ENCODE measurements at places on chromosomes 4 and X.

- no peak for DNase-seq
Measured at GRCh38 chr4:100635899-100636298, 118.1 kb upstream of the EMCN start.

DNA sequence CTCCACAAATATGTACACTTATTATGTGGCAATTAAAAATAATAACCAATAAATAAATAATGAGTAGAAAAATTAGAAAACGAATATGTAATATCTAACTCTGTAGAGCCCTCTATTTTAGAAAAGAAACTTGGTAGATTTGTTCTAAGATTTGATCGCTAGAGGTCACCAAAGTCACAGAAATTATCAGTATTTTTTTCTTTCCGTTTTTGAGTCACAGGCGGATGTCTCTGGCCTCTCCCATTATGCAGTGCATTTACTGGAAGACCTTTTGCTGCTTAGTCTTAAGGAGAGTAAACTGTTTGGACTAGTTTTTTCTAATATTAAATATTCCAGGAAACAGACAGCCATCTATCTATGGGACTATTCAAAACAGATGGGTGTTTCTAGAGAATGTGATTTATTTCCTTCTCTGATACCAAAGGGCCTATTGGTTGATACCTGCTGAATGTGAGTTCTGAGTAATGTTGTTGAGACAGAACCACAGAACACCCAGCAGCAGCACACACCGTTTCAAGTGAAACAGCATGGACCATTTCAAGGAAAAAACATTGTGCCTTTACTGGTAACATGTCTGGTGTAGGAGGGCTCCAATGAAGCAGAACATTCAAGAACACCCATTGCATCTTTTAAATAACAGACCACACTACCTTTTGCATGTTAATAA is 34.0 kb upstream of the GYPA start:
- peak; percentile 0 for DNase-seq

- DNase-seq, result no peak
Measured at GRCh38 chr4:111992351-111993168, 152.7 kb upstream of the FAM241A start.

GRCh38 chr4:118398226-118399090 is 45.7 kb upstream of the PRSS12 start:
- DNase-seq, result no peak

GRCh38 chrX:1307626-1308340 is 28.8 kb upstream of the IL3RA start:
- no peak for DNase-seq

GRCh38 chrX:47129157-47129898 is 15.2 kb downstream of the NDUFB11 start:
- DNase-seq, result peak; percentile 88

DNA sequence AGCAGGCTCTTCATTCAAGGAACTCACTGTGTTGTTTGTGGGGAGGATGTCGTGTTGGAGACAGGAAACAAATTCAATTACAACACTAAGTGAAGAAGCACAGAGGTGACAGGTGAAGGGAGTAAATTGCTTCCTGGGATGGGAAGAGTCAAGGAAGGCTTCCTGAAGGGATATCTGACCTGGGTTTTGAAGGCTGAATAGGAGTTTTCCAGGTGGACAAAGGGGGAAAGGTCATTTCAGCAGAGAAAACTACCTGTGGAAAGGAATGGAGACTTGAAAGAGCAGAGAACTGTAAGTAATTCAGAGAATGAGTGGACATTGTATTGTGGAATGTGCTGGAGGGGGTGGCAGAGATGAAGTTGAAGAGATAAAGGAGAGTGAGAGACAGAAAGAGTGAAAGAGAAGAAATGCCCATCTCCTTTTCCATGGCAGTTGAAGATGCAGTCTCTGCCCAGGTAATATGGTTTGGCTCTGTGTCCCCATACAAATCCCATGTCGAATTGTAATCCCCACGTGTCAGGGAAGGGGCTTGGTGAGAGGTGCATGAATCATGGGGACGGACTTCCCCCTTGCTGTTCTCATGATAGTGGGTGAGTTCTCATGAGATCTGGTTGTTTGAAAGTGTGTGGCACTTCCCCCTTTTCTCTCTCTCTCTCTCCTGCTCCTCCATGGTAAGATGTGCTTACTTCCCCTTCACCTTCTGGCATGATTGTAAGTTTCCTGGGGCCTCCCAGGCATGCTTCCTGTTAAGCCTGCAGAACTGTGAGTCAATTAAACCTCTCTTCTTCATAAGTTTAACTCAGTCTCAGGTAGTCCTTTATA is 205.7 kb upstream of the BCOR start:
- DNase-seq, result no peak

- DNase-seq, result peak; percentile 49
Measured at GRCh38 chrX:84188320-84188834, 378 bp upstream of the RPS6KA6 start.

GRCh38 chr4:80495865-80496264 is 160.3 kb downstream of the CFAP299 start:
- DNase-seq, result no peak

DNA sequence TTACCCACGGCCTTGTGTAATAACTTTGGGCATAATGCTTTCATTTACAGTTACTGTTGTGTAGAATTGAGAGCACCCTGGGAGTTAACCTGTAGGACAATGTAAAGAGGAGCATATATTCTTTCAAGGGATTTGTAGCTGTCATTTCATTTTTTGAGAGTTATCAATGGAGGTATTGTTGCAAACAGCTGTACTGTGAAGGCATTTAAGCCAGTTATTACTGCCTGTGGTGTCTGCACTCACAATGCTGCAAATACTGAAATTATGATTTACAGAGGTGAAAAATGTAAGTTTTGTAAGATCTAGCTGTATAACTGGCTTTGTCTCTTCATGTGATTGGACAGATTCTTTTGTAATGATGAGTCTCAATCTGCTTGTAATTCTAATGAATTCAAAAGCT is 131.5 kb upstream of the FAT1 start:
- DNase-seq, result no peak

DNA sequence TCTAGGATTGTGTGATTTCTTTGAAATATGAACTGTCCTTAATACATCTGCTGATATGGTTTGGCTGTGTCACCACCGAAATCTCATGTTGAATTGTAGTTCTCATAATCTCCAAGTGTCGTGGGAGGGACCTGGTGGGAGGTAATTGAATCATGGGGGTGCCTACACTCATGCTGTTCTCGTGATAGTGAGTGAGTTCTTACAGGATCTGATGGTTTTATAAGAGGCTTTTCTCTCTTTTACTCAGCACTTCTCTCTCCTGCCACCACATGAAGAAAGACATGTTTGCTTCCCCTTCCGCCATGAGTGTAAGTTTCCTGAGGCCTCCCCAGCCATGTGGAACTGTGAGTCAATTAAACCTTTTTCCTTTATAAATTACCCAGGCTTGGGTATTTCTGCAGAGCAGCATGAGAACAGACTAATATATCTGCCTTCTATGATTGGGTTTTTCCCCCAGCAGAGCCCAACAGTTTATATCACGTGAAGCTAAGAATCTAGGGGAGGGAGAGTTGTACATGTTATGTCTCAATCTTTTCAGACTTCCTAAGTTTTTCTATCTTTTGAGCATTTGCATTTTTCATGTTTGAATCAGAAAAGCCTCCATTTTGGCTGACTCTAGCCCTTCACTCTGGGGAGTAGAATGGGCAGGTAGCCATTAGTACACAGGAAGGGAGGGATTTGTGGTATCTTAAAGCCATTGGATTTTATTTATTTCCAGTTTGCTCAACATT is 58.9 kb downstream of the PLAC1 start:
- DNase-seq, result no peak

- no peak for DNase-seq
Measured at GRCh38 chr4:69881173-69881773, 21.3 kb upstream of the SULT1E1 start.

- DNase-seq, result no peak
Measured at GRCh38 chrX:54794795-54795194, 3.3 kb downstream of the ITIH6 start.

DNA sequence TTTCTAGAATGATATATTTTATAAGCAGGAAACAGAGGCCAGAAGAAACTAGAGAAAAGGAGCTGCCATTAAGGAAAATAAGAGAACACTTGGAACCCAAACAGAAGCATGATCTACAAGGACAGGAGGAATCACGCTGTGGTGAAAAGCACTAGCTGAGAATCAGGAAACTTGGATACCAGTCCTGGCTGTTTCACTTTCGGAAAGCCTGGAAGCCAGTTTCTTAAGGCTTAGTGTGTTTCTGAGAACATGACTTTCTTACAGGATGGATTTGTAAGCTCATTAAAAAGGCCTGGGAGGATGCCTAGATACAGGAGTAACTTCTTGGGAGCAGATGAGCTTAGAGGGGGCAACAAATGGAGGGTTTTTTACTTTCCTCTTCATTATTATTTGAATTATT is 36.9 kb downstream of the TLL1 start:
- no peak for DNase-seq

GRCh38 chr4:145481164-145481941 is at the start of gene SMAD1:
SMAD1 (plus strand) TSS chr4:145481853; CDS start chr4:145514614, 32,761 bp downstream.
- DNase-seq, result no peak

DNA sequence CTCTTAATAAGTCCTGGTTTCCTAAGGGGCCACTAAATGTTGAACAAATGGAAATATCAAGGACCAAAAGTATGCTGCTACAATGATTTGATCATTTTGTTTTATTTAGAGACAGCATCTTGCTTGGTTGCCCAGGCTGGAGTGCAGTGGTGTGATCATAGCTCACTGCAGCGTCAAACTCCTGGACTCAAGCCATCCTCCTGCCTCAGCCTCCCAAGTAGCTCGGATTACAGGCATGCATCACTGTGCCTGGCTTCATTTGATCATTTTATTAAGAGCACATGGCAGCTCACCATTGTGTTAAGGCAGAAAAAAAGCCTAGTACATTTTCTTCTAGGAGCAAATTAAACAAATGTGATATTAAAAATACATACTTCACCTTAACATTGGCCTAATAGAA is 52.7 kb downstream of the DCLK2 start:
- DNase-seq, result no peak

- no peak for DNase-seq
Measured at GRCh38 chrX:39165185-39165584, 363.9 kb downstream of the MID1IP1 start.

DNA sequence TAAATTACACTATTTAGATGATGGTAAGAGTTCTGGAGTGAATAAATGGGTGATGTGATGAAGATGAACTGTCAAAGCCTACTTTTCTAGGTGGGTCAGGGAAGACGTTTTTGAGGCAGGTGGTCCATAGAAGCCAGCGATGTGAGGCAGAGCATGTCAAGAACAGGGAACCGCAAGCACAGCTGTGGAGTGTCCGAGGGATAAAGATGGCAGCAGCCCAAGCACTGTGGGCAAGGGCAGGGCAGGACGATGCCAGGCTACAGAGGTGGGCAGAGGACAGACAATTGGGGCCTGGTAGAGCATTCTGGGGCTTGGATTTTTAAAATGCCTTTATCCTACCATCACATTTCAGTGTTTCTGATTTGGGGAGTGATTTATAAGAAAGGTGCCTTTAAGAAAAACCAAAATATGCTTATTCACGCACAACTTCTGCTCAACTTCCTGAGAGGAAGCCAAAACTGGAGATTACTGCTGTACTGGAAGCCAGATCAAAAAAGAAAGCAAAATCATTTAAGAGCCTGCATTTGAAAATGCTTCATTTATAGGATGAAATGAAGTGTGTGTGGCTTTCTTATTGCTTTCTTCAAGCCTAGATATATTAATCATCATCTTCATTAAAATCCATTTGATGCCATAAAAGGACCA is 119.0 kb upstream of the WDR17 start:
- DNase-seq, result no peak

DNA sequence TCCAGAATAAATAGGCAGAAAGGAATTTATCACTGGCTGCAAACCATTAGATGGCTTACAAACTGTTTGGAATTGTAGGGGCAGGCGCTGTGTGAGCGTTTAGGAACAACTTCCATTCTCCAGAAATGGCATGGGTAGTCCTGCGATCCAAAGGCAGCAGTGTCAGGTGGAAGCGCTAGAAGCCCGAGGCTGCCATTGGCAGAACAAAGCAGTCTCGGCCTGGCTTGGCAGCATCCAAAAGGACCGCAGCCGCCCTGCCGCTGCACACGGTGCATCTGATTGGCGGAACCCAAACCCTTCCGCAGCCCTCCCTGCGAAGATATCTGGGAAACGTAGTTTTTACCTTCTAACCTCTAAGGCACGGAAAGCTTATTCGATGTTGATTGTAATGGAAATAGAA is 23.6 kb upstream of the YTHDC1 start:
- no peak for DNase-seq

GRCh38 chrX:123060986-123061385 is 123.1 kb upstream of the GRIA3 start:
- DNase-seq, result no peak

DNA sequence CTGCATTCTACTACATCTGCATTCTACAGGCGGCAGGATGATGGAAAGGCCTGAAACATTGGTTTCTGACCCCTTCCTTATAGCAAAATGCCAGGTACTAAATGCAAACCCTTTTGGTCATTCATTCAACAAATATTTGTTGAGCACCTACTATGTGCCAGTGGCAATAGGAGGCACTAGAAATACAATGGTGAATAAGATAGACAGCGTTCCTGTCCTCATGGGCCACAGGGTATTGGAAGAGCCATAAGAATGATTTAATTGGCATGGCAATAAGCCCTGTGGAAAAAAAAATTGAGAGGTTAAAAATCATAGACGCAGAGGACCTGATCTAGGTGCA is 17.3 kb upstream of the LAP3 start:
- no peak for DNase-seq

DNA sequence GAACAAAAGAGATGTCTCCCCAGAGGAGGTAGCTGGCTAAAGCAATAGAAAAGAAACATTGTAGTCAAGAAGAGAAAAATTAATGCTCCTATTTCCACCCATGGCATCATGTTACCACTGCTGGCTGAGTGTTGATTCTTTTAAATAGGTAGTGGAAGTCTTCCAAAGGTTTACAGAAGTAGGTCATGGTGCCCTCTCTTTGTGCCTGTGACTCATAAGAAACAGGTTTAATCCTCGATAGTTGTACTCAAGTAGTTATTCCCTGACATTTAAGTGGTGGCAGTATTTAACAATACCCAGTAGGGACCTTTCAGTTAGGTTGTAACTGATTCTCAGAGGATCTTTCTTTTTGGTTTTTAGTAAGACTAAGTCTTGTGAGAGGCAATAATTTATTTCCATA is 247.8 kb downstream of the TEX13A start:
- no peak for DNase-seq

DNA sequence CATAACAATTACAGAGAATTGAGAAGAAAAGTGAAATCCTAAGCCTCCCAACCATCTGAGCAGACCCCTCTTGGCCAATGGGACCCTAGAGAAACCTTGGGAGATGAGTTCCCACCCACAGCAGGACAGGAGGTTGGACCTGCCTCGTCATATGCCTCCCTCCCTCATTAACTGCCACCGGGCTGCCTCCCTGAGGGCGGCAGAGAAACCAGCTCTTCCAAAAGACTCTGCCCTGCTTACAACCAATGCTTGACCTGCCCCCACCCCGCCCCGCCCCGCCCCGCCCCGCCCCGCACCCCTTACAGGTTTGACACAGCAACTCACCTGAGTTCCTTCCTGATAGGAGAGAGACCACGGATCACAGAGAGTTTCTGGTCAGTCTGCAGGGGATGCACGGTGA is 86.1 kb downstream of the ADRA2C start:
- DNase-seq, result no peak

All from DMS79 (cell line).